Esophagus mucosa (tissue), 1 donor: ENCODE measurements at places on chromosomes 7 and 10.
A peak's percentile ranks its signal among the peaks of the same experiment; 100 is the strongest.

DNA sequence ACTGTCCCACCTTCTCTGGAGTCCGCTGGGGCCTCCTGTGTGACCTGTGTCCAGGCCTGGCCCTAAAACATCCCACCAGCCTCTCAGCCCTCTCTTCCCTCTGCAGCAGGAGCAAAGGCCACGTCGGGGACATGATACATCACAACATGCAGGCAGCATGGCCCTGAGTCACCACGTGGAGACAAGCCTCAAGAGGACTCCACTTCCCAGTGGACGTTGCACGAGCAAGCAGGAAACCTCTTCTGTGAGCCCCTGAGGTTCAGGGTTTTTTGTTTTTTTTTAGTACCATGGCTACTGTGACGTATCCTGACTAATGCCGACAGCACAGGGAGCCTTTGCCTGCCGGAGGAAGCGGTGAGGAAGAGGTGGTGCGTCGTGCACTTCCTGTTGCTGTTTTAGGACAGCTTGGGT lies 165.9 kb downstream of the DNAJB6 start:
- ATAC-seq, result peak; percentile 57

- ATAC-seq, result peak; percentile 59
These were observed 37.5 kb downstream of the NET1 start for GRCh38 chr10:5449823-5450222.

DNA sequence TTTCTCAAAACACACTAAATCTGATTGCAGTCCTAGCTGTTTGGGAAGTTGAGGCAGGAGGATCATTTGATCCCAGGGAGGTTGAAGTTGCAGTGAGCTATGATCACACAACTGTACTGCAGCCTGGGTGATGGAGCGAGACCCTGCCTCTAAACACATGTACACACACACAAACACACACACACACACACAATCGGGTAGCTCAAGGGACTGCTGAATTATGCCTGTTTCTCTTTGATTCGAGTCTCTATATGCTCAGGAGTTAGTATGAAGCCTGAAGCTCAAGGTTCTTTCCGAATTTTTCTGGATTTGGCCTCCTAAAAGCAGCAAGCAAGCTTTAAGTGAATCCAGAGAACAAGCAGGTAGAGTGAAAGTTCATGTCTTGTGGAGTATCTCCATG lies 22.5 kb downstream of the PRTFDC1 start:
- no peak for ATAC-seq

GRCh38 chr7:80724249-80724871 lies 85.9 kb downstream of the CD36 start:
- ATAC-seq, result no peak

- no peak for ATAC-seq
These were observed 91.6 kb downstream of the HECW1 start for GRCh38 chr7:43204081-43204480.

DNA sequence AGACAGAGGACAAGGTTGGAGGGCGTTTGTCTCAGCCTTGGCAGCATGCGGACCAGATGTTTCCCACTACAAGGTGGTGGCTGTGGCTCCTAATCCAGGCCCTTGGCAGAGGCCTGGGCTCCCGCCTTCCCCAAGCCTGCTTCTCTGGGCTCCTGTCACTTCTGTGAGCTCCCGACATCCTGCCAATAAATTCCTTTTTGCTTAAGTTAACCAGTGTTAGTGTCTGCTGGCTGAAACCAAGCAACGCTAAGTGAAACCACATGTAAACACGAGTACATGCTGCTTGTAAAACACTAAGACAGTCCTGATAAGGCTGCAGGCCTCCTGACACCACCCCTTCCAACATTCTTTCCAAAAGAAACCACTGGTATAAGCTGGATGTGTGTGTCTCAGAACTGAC lies 263.6 kb upstream of the ZMIZ1 start:
- ATAC-seq, result no peak

DNA sequence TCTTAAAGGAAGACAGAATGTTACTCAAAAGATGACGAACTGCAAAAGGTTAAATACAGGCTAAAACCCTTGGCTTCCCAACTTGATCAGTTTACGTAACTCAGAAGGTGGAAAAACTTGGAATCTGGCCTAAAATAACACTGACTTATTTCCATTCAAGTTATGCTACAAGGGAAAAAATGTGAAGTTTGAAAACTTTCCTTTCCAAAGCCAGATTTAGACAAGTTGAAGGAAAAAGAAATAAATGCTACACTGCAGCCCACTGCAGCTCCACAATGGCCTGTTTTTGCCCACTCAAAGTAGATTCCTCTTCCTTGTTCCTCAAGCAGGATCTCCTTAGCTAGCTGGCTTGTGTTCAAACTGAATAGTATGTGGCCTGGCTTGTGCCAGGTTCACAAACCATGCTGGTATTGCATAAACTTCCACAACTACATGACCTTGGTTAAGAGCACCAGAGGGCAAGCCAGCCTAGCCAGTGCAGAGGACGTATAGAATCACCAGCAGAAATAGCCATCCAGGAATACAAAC lies 166.2 kb downstream of the CPEB3 start:
- ATAC-seq, result peak; percentile 64

DNA sequence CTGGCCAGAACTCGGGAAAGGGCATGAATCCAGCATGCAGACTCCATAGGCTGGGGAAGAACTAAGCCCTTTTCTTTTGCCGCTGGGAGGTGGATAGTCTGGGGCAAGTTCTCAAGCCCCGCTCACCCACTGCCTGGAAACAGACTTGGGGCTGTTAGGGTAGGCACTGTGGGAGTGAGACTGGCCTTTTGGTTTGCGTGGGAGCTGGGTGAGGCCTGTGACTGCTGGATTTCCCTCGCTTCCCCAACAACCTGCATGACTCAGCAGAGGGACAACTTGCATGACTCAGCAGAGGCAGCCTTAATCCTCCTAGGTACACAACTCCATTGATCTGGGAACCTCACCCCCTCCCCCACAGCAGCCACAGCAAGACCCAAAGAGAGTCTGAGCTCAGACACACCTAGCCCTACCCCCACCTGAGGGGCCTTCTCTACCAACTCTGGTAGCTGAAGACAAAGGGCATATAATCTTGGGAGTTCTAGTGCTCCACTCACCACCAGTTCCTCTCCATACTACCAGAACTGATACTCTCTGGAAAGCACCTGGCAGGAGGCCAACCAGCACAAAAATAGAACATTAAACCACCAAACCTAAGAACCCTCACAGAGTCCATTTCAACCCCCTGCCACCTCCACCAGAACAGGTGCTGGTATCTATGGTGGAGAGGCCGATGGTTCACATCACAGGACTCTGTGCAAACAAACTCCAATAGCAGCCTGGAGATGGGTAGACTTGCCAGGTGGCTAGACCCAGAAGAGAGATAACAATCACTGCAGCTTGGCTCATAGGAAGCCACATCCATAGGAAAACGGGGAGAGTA lies 81.4 kb upstream of the LAMB4 start:
- peak; percentile 97 for ATAC-seq
